Activated CD8-positive, alpha-beta T cell treated with anti-CD3 and anti-CD28 coated beads, Interleukin-2, amount 10 ng/mL, durations not matched to agents 7 days and 5 days (primary cell): ENCODE measurements at places on chromosomes 11 and 22. TPM values are rescaled to one million over a fixed set of nuclear protein-coding genes. Genes with fewer than 3 reads are reported as not detected.

DNA sequence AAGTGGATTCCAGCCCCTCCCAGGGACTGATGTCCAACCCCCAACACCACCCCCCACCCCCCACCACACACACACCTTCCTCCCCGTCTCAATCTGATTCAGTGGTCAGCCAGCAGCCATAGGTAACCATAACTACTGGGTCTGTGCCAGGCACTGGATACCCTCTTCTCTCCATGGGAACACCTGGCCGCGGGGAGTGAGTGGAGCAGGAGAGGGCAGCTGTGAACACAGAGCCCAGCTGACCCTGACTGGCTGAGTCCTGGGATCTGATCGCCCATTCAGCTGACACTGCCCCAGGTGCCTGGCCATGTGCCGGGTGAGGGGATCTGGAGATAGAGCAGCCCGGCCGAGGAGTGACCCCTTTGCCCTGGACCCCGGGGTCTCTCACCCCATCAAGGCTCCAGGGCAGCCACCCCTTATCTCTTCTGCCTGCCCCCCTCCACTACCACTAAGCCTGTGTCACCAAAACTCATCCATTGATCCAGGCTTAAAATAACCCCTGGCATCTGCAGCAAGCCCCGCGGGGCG is 2.6 kb upstream of the SHISA8 start:
- peaks cover 24% of the 10 kb centered on the region for H3K4me1 ChIP-seq
- H3K4me3 ChIP-seq, result no peak overlapping the region
- no peak overlapping the region for H3K27ac ChIP-seq
- peaks cover 40% of the 10 kb centered on the region for H3K27me3 ChIP-seq

GRCh38 chr11:47507563-47508239 is 45.2 kb downstream of the CELF1 start:
- H3K4me3 ChIP-seq, result peak overlapping the region; percentile 3
- H3K27me3 ChIP-seq, result no peaks in the 10 kb centered on the region
- peaks cover 57% of the 10 kb centered on the region for H3K4me1 ChIP-seq
- no peak for DNase-seq
- peaks cover 20% of the 10 kb centered on the region for H3K36me3 ChIP-seq

GRCh38 chr11:63909591-63910506 is 7.1 kb downstream of the RCOR2 start:
- peak overlapping the region; percentile 28 for H3K27ac ChIP-seq
- DNase-seq, result no peak
- no peaks in the 10 kb centered on the region for H3K27me3 ChIP-seq
- H3K4me3 ChIP-seq, result no peak overlapping the region

DNA sequence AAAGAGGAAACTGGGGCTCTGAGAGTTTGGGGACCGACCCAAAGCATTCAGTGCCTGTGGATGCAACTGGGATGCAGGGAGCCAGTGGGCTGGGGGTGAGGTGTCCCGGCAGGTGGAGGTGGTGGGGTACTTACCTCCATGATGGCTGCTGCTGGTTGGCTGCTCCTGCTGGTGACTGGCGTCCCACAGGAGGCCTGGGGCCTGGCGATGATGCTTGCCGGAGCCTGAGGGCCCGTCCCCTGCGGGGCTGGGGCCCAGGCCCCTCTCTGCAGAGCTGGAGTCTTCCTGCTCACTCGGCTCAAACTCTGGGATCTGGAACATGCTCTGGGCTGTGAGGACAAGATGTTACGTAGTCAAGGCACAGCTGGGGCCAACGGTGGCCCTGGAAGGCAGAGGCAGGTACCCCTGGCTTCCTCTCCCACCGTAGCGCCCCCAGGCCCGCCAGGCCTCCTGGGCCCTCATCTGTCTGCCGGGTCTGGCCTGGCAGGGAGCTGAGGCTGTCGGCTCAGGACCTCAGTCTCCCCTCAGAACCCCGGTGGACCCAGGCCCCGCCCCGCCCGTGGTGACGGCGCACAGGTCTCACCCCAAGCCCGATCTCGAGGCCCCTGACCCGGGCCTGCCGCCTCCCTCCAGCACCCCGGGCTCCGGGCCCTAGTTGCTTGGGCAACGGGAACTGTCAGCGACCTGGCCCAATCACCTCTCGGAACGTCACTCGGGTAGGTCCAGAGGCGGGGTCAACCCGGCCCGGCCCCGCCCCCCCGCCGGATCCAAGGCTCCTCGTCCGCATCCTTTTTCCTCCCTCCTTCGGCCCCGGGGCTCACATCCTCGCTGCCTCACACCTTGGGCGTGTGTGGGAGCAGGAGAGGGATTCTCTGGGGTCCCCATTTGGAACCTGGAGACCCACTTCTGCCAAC is at the start of gene BAD:
BAD (minus strand) TSS at position 618 of the 914 bp plus-strand sequence; CDS start at position 321, 297 bp downstream.
- peak; percentile 95 for DNase-seq
- no peaks in the 10 kb centered on the region for H3K27me3 ChIP-seq
- H3K4me1 ChIP-seq, result peaks cover 25% of the 10 kb centered on the region
- peaks cover 15% of the 10 kb centered on the region for H3K36me3 ChIP-seq
- H3K27ac ChIP-seq, result peak within 1 kb of the TSS; percentile 89

DNA sequence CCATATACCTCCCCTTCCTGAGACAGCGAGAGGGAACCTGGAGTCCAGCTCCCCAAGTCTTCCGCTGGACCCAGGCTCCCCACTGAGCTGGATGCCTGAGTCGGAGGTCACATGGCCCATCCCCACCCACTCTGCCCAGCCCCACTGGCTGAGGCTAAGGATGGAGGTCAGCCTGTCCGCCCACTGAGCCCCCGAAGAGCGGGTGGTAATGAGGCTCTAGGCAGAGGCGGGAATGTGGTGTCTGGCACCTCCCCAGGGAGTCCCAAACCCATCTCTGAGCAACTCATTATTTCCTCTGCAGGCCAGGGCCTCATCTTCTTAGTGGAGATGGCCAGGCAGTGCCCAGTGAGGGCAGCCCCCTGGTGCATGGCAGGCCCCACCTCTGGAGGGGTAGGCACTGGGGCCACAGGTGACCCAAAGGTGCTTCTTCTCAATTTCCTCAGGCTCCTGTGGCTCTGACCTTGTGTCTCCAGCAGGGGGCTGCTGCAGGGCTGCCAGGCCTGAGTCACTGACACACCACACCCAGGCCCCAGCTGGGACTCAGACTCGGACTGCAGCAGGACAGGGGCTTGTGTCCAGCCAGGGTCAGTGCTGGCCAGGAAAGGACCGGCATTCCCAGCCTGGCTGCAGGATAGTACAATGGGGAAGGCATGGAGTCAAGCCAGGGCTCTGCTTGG is 10.2 kb upstream of the PDE2A start:
- peaks cover 2% of the 10 kb centered on the region for H3K27me3 ChIP-seq
- peaks cover 48% of the 10 kb centered on the region for H3K4me1 ChIP-seq
- DNase-seq, result peak; percentile 68
- no peak overlapping the region for H3K27ac ChIP-seq

DNA sequence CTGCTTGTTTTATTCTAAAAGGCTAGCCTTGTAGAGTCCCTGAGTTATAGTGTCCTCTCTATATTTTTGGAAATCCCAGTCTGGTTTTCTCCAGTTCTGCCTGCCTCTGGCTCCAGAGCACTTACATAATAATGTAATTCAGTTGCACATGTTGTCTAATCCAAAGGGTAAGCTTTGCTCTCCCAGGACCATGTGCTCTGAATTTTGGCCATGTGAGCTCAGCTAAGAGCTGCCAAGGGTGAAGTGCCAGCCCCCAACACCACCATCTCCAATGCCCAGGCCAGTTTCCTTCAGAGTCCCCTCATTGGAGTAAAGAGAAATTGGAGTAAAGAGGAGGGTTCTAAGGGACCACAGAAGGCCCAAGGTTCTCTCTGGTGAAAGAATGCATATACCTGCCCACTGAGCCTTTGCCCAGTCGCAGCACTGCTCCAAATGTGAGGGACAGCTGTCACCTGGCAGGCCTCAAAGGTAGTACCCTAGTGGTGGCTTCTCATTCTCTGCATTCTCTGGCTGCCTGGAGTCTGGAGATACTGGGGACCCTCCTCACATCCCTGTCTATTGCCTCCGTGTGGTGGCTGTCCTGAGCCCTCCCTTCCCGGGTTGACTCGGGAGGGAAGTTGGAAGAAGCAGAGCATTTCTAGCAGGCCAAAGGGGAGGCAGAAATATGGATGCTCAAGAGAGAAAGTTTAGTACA is 4.9 kb downstream of the CRY2 start:
- H3K4me1 ChIP-seq, result peaks cover 22% of the 10 kb centered on the region
- no peak overlapping the region for H3K27ac ChIP-seq
- H3K27me3 ChIP-seq, result no peaks in the 10 kb centered on the region
- H3K36me3 ChIP-seq, result peaks cover 12% of the 10 kb centered on the region
- no peak overlapping the region for H3K4me3 ChIP-seq

GRCh38 chr11:76686261-76687079 is 15.9 kb upstream of the LRRC32 start:
- H3K4me3 ChIP-seq, result peak overlapping the region; percentile 62
- H3K27me3 ChIP-seq, result peaks cover 4% of the 10 kb centered on the region
- no peaks in the 10 kb centered on the region for H3K36me3 ChIP-seq
- no peak for DNase-seq
- H3K27ac ChIP-seq, result peak overlapping the region; percentile 84

DNA sequence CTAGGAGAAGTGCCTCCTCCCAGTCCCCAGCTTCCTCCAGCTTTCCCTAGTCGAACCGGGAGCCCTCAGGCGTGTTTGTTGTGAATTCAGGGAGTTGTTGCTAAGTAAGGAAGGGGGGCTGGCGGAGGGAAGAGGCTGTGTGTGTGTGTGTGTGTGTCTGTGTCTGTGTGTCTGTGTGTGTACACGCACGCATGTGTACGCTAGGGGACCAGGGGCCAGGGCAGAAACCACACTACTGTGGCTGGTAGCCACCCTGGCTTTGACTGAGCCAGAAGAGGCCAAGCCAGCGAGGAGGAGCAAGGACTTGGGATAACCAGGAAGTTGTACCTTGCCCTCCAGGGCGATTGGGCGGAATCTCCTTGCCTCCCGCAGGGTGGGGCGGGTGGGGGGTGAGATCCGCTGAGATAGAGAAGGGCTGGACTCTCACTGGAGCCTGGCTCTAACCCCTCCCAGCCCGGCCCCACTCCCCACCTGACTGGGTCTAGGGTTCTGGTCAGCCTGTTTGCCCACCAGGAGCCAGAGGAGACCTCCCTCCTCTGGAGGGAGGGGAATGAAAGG is 7.5 kb downstream of the BCL9L start:
- peak overlapping the region; percentile 80 for H3K4me3 ChIP-seq
- H3K36me3 ChIP-seq, result peaks cover 43% of the 10 kb centered on the region
- DNase-seq, result peak; percentile 68
- no peaks in the 10 kb centered on the region for H3K27me3 ChIP-seq
- H3K27ac ChIP-seq, result peak overlapping the region; percentile 96
- H3K4me1 ChIP-seq, result peaks cover 86% of the 10 kb centered on the region

DNA sequence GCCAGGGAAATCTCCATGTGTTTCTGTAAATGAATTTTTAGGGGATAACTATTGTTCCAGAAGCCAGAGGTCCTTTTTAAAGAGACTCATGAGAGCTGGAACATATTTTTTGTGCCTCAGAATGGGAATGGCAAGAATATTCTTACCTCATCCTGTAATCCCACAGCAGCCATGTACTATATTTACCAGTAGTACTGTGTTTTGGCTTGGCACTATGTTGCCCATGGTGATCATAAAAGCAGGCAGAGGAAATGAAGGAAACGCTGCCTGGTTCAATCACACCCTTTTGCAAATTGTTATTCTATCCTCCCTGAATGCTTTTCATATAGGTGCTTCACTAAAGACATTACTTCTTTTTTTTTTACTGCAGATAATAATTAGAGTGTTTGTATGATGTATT is 81.0 kb downstream of the ANO3 start:
- H3K27ac ChIP-seq, result no peak overlapping the region
- no peak for DNase-seq
- H3K27me3 ChIP-seq, result no peaks in the 10 kb centered on the region
- H3K4me3 ChIP-seq, result no peak overlapping the region

DNA sequence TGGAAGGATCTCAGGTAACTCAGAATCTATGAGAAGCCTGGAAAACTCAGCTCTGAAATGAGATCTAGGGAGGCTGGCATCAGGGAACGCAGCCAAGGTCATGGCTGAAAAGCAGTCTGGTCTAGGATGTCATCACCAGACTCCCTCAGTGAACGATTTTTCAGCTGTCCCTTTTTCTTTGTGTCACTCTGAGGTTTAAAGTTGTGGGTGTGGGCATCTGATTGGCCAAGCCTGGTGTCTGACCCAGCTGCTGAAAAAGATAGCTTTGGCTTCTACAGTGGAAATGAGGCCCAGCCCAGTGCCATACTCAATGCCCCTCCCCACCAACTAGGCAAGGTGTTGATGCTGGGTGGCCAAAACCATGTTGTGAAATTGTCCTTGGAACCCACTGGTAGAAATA is 14.5 kb downstream of the RPS3 start:
- H3K4me1 ChIP-seq, result no peaks in the 10 kb centered on the region
- no peak for DNase-seq
- no peak overlapping the region for H3K27ac ChIP-seq
- H3K4me3 ChIP-seq, result no peak overlapping the region
- H3K36me3 ChIP-seq, result peaks cover 28% of the 10 kb centered on the region
- no peaks in the 10 kb centered on the region for H3K27me3 ChIP-seq

DNA sequence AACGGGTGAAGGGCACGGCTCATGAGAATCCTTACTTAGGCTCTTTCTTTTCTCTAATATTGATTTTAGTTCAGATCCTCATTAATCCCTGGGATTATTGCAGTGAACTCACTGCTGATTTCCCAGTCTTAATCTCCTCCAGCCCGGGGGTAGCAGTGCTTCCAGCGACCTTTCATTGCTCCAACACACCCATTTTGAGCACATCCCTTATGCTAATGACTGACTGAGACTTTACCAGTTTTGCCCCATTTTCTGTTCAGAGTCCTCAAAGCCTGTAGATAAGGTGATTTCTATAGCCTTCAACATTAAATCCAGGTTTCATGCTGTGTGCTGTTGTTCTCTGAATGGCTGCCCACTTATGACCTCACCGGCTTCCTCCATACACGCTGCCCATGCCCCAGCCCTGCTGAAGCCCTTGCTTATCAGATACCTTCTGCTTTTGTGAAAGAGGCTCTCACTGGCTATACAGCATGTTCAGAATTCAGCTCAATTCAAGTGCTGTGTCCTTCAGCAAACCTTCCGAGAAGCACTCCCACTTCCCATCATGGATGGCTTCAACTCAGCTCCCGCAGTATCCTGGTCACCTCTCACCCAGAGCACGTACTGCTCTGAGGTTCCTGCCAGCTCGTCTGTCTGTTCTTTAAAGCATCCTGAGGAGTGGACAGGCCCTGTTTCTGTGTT is 49.0 kb downstream of the PPFIA1 start:
- H3K4me1 ChIP-seq, result no peaks in the 10 kb centered on the region
- no peak for DNase-seq
- no peaks in the 10 kb centered on the region for H3K27me3 ChIP-seq
- H3K4me3 ChIP-seq, result no peak overlapping the region
- peaks cover 3% of the 10 kb centered on the region for H3K36me3 ChIP-seq
- H3K27ac ChIP-seq, result no peak overlapping the region

DNA sequence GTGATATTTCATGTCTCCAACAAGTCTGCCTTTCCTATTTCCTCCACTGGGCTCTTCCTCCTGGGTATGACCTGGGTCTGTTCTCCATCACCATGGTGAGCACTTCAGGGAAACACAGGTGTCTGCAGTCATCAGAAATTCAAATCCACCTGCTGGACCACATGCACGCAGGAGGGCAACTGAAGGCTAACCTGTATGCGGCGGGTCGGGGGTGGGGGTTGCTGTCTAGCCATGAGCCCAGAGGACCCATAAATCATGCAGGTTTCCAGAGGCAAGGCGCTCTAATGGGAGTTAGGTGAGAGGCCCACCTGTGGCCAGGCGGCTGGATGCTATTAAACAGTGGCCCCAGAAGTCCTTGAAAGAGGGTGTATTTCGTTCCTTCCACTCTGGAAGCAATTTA is 11.1 kb upstream of the PAMR1 start:
- no peak for DNase-seq
- H3K4me3 ChIP-seq, result no peak overlapping the region
- H3K27ac ChIP-seq, result no peak overlapping the region
- H3K4me1 ChIP-seq, result no peaks in the 10 kb centered on the region
- H3K27me3 ChIP-seq, result peaks cover 5% of the 10 kb centered on the region
- no peaks in the 10 kb centered on the region for H3K36me3 ChIP-seq

The CRYBB2 gene
- not detected for total RNA-seq

The H19 gene
- total RNA-seq, result not detected

The ACR gene
- total RNA-seq, result not detected

The ARHGAP20 gene
- 0.08 TPM for total RNA-seq

The INS gene
- not detected for total RNA-seq

The SAAL1 gene
- 32.2 TPM for total RNA-seq

The SERHL2 gene
- 2.4 TPM for total RNA-seq

The MAJIN gene
- not detected for total RNA-seq
